ENCODE measurements at places on chromosomes 3 and 15.

GRCh38 chr15:60476713-60477112, 2.2 kb downstream of the ICE2 start:
- DNase-seq: no peak

DNA sequence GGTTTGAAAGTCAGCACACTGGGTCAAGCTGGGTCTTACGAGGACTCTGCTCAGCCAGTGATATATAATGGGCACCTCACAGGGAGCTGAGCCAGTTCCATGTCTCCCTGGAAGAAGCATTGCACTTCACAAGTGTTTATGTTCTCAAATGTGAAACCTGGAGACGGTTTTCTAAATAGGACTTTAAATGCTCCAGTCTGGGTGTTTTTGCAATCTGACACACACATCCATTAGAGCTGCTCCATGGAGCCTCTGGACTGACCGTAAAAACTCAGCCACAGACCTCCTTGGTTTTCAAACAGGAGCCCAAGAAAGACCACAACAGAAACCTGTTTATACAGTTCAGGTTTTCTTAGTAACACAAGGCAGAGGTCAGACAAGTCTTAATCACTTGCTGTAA, 201.3 kb upstream of the LRIG1 start:
- DNase-seq: no peak

DNA sequence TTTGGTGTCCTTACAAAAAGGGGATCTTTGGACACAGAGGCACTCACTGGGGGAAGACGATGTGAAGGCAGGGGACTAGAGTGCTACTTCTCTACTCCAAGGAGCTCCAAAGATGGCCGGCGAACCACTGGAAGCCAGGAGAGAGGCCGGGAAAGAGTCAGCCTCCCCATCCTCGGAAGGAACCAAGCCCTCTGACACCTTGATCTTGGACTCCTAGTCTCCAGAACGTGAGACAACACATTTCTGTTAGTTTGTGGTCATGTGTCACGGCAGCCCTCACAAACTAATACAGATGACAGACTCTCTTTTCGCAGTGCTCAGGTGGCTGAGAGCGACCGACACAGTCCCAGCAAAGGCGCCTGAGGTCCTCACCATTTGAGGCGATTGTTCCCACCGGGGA, 24.4 kb upstream of the ATP2B2 start:
- DNase-seq: no peak

DNA sequence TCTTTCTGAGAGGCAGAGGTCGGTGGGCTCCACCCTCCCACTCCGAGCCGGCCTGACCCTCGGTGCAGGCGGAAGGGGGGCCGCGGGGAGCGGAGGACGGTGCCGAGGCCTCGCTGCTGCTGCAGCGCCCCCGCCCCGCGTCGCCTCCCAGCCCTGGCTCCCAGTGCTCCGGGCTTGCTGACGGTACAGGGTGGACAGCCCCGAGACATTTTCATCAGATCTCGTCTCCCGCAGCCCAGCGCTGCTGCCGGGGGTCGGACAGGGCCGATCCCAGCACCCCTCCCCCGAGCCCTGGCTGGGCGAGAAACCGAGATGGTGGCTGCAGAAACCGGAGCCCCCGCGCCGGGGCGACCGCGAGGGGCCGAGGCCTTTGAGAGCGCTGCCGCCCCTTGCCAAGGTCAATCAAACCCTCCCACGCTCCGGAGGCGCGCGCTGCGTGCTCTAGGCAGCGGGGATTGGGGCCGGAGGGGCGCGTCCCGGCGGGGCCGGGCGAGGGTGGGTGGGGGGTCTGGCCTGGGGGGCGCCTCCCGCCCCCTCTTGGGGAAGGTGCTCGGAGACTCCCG, 42.5 kb downstream of the EPHB3 start:
- no peak for DNase-seq

GRCh38 chr3:179882292-179882691, 154.4 kb downstream of the PEX5L start:
- no peak for DNase-seq

DNA sequence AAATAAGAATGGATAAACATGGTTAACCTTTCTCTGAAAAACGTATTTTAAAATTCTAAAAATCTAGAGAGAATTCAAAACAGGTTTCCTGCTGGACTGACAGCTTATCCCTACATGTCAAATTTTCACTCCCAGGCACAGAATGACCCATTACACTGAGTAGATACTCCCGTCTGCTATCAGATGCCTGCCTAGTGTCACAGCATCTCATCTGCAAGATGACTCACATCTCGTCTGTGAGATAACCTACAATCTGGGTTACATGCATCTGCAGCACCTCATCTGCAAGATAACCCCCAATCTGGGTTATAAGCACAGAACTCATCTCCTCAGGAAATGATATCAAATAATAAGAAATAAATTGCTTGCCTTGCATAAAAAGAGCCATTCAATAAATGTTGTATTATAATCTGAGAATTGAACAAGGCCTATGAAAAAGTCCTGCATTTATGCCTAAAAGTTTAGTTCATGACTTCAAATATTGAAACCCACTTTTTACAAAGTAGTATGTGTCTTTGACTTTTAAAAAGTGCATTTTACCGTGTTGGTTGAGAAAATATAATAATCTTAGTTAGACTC, 188.3 kb upstream of the THBS1 start:
- DNase-seq: no peak

DNA sequence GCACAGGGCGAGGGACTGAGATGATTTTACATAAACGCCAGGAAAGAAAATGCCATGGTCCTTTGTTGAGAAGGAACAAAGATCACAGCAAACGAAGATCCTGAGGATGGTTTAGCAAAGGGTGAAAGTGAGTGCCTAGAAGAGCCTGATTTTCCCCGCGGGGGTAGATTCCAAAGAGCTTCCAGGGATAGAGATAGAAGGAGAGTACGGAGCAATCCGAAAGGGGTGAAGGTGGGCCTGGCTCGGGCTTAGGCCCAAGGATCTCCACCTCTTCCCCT, 977 bp downstream of the CDC25A start:
- no peak for DNase-seq

- no peak for DNase-seq
Measured at GRCh38 chr3:89405593-89405992, 298.2 kb downstream of the EPHA3 start.

GRCh38 chr15:83559310-83559966, 94.5 kb upstream of the ADAMTSL3 start:
- peak; percentile 3 for DNase-seq

- no peak for DNase-seq
Measured at GRCh38 chr3:149011676-149012075, 20.3 kb downstream of the GYG1 start.

DNA sequence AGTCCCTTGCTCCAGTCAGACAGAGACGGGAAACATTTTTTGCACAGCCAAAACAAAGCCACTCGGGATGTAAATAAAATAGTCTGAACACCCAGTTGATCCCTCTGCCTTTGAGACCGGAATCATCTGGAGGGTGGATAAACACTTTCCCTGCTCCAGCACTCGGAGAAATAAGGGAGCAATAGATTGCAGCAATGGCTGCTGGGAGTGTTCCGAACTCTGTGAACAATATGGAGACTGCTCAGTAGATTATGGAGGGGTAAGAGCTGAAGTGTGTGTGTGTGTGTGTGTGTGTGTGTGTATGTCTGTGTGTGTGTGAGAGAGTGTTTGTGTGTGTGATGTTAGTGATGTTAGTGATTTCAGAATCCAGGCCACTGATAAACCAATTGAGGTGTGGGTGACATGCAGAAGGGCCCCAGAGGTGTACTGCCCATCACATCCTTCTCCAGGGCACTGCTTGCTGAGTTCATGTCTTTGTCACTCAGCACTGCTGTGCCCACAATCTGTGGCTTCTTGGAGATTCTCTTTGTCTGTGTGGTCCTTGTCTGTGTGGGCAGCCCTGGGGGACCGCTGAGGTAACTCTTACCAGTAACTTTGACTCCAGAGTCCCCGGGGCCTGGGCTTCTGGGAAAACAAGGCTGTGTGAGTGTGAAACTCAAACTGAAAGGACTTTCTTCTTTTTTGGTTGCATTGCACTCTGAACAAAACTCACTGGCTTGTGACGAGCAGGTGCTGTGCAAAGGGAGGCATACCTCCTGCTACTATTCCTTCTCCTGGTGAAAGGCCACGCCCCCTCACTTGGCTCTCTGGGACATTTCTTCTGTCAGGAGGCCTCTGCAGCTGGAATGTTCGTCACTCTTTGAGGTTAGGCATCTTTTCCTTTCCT, 23.0 kb downstream of the CRYGS start:
- no peak for DNase-seq

GRCh38 chr15:59120937-59121336, 16.0 kb downstream of the CCNB2 start:
- DNase-seq: no peak

GRCh38 chr3:196596355-196596754, 27.9 kb downstream of the FBXO45 start:
- no peak for DNase-seq

- no peak for DNase-seq
Measured at GRCh38 chr3:149655826-149656574, 1.8 kb downstream of the WWTR1 start.

GRCh38 chr15:97061392-97061791, 730.9 kb downstream of the NR2F2 start:
- DNase-seq: no peak

DNA sequence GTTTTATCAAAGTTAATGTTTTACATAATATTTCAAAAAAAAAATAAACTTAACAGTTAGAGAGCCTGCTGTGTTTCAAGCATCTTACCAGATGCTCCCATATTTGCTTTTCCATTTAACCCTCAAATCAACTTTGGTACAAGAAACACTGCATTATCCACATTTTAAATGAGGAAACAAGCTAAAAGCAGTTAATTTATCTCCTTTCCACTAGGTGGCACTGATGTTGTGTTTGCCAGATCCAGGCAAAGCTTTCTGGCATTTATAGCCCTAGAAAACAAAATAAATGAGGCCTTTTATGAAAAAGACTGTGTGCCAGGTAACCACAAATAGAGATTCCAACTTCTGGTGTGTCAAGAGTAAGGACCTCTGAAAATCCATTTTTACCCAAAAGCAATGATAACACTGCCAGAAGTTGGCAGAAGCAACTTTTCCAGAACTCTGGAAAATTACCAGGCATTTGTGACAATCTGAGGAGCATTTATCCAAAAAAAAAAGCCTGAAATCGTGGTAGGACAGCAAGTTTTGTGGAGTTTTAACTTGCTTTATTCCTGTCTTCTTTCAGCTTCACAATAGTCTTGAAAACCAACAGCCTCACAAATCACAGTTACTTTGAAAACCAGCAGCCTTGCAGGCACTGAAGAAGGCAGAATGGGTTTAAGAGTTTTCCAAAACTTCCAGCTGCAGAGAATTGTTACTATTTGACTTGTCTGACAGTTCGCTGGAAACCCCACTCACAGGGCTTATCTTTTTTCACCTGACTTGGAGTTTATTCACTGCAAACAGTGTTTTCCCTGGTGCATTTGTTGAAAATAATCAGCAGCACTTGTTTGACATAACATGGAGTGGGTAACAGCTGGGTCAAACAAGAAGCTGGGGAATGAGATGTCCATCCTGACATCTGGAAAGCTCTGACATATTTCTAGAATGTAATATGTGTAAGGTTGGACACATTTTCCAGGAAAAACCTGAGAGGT, 9.2 kb downstream of the FAM162A start:
- no peak for DNase-seq

GRCh38 chr3:125433091-125433534, 58.0 kb upstream of the ZNF148 start:
- no peak for DNase-seq

DNA sequence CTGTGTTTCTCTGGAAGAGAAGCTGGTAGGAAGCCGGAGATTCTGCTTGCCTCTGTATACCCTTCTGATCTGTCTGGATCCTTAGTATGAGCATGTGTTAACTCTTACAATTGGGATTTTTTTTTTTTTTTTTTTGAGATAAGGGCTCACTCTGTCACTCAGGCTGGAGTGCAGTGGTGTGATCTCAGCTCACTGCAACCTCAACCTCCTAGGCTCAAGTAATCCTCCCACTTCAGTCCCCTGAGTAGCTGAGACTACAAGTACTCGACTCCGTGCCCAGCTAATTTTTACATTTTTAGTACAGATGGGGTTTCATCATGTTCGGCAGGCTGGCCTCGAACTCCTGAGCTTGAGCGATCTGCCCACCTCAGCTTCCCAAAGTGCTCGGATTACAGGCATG, 44.5 kb downstream of the RPN1 start:
- DNase-seq: no peak

GRCh38 chr15:31300981-31301672, 25.5 kb upstream of the KLF13 start:
- DNase-seq: no peak

- DNase-seq: no peak
Measured at GRCh38 chr3:196159952-196160804, 51.0 kb downstream of the ZDHHC19 start.

GRCh38 chr15:44186705-44187104, 8.4 kb downstream of the FRMD5 start:
- no peak for DNase-seq

DNA sequence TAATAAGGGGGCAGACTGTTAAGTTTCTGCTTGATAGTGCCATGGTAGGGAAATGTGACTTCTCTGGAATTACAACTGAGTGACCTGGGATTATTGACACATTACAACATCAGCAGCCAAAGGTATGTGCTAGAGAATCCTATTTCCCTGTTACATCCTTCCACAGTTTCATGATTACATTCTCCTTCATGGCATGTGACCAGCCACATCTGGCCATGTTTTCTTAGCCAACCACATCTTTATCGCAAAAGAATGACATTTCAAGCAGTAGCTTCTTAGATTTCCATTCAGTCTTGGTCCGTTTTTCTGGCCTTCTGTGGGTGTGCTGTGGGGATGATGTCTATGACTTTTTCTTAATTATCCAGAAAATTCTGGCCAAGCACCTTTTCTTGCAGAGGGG, 45.4 kb upstream of the CTDSPL start:
- no peak for DNase-seq

GRCh38 chr3:29850641-29851040, 569.8 kb downstream of the RBMS3 start:
- no peak for DNase-seq

DNA sequence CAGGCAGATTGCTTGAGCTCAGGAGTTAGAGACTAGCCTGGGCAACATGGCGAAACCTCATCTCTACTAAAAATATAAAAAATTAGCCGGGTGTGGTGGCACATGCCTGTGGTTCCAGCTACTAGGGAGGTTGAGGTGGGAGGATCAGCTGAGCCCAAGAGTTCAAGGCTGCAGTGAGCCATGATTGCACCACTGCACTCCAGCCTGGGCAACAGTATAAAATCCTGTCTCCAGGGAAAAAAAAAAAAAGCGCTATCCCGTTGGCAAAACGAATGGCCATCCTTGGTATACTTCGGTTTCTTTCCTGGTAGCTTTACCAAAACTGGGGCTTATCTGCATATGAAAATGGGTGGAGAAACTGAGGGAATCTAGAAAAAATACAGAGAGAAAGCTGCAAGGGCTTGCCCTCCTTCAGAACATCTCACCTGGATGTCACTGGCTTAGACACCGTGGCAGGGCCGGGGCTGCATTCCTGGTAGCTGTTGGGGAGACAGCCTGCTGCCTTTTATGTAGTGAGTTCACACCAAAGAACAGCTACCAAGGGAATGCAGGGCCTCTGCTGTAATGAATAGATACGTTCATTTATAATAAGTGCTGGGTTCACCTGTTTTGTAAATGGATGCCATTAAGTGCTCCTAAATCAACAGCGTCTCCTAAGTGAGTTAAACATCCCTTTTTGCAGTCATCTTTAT, 96.0 kb downstream of the IQSEC1 start:
- no peak for DNase-seq

- DNase-seq: no peak
Measured at GRCh38 chr3:107142786-107143575, 234.3 kb upstream of the CCDC54 start.

- DNase-seq: no peak
Measured at GRCh38 chr3:169477790-169478189, 185.7 kb downstream of the MECOM start.

- no peak for DNase-seq
Measured at GRCh38 chr3:177726807-177727206, 529.5 kb upstream of the TBL1XR1 start.

All from activated CD8-positive, alpha-beta memory T cell treated with anti-CD3 and anti-CD28 coated beads for 4 hours (primary cell).